Hindlimb muscle (tissue), 1 donor: ENCODE measurements at places on chromosomes 7 and 10. TPM values are rescaled to one million over a fixed set of nuclear protein-coding genes. Genes with fewer than 3 reads are reported as not detected.
A peak's percentile ranks its signal among the peaks of the same experiment; 100 is the strongest.

DNA sequence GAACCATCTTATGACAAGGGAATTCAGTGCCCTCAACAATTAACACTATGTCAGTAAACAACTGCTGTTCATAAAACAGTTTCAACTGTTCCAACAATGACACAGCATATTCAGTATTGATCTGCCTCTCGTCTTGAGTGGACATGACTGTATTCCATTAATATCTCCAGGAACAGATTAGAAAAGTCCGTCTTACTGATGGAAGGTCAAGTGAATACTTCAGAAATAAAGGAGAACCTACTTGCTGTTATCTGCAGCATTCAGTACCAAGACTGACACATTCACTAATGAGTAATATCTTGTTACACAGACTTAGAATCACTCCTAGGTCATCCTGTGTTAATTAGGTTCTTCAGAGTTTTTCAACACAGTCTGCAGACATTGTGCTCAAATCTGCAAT lies 12.1 kb downstream of the KBTBD2 start:
- no peak for DNase-seq

SPACDR gene
- 2.1 TPM for polyA plus RNA-seq

DNA sequence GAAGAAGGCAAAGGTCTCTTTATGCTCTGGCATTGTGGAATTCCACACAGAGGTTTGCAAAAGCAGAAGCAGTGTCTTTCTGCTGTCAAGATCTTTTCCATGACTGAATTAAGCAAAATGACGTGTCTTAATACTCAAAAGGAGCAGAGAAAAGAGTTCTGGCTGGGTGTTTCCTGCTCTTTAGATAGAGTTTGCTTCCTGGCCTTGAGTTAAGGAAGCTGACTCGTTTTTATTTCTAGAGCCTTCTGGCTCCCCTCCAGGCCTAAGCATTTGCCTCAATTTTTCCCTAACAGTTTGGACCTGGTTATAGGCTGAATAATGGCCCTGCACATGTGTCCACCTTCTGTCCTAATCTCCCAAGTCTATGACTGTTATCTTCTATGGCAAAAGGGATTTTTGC lies 21.6 kb downstream of the TAS2R41 start:
- DNase-seq, result peak; percentile 67

CARD11 gene
- 0.48 TPM for polyA plus RNA-seq

DNA sequence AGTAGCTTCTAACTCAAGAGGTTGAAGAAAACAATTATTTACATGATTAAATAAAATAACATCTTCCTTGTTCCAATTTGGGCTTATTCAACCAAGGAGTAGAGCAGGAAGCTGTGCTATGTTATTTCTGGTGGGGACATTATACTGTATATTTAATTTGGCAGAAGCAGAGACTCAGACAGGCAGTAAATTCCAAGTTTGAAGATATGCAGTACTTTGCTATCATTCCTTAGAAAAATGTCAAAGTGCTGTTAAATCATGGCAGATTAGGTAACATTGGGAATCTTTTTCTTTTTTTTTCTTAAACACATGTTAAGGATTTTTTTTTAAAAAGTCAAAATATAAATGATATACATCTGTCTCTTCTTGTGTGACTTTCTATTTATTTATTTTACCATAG lies 190.1 kb downstream of the SUGCT start:
- DNase-seq, result no peak

DNA sequence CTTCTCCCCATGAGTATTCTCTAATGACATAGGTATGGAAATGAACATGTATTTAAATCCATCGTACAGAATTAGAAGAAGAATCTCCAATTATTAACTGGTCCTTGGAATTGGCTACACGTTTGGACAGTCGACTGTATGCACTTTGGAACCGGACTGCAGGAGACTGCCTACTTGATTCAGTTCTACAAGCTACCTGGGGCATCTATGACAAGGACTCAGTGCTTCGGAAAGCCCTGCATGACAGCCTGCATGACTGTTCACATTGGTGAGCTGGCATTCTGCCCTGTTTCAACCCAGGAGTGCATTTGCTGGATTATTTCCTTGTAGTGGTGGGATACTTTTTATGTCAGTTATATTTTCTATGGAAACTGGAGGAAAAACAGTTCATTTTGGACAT lies 32.2 kb downstream of the ZRANB1 start:
- DNase-seq, result no peak

ERCC6 gene
- 10.5 TPM for polyA plus RNA-seq

HOXA13 gene
- not detected for polyA plus RNA-seq

GRCh38 chr10:43852149-43852548 lies 203.5 kb upstream of the ZNF32 start:
- DNase-seq, result no peak

GRCh38 chr10:130372866-130373265 lies 236.7 kb downstream of the GLRX3 start:
- no peak for DNase-seq

STOX1 gene
- polyA plus RNA-seq, result 2.3 TPM

SMO gene
- 39.7 TPM for polyA plus RNA-seq

- no peak for DNase-seq
These were observed 365.9 kb downstream of the REEP3 start for GRCh38 chr10:63887023-63887589.

HMX2 gene
- not detected for polyA plus RNA-seq

DNA sequence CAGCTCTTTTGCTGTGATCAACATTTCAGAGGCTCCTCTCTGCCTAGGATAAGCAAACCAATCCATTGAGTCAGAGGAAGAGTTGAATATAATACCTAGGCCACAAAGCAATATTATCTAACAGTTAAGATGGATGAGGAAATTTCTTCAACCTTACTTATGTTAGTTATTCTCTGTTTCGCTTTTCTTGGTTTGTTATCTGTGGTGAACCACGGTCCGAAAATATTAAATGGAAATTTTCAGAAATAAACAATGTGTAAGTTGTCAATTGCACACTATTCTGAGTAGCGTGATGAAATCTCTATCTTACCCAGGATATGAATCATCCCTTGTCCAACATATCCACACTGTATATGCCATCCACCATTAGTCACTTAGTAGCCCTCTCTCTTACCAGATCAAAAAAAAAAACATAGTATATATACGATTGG lies 1.5 kb upstream of the HTR7 start:
- no peak for DNase-seq

PLAU gene
- 32.5 TPM for polyA plus RNA-seq

GRCh38 chr7:106660862-106661720 lies at the start of gene CCDC71L:
Gene CCDC71L, minus strand, starts transcription at chr7:106661158. Its CDS starts 262 bp downstream, at chr7:106660896.
- DNase-seq, result peak; percentile 85

GRCh38 chr7:154871928-154872750 lies 130.8 kb downstream of the PAXIP1 start:
- no peak for DNase-seq

DNA sequence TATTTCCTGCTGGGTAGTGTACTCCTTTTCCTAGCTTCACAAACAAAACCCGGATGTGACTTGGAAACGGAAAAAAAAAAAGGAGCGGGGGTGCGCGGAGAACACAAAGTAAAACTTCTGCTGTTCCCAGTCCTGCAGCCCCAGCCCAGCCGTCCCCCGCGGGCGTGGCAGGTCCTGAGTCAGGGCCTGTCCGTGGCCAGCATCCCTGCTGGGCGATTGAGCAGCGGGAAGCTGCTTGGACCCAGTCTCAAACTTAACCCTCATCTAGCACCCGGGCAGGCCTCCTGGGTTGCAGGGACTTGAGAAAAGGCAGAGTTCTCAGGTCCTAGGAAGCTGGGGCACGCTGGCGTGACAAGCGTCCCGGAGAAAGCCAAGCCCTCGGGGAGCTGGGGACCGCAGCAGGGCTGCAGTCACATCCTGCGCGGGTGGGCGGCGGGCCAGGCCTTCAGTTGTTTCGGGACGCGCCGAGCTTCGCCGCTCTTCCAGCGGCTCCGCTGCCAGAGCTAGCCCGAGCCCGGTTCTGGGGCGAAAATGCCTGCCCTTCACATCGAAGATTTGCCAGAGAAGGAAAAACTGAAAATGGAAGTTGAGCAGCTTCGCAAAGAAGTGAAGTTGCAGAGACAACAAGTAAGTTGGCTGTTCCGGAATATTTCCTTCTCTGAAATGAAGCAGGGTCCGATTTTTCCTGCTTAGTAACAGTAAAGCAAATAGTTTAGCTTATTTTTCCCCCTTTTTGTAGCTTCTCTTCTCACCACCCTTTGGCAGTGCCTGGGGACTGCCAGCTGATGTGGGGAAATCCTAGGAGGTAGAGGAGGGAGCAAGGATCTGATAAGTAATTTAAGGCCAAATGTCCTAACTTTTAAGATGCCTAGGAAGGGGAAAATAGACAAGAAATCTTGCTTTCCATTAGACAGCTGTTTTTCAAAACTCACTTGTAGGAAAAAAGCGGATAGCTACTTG lies at the start of gene GNG11:
Gene GNG11, plus strand, starts transcription at position 129 of the 960 bp plus-strand sequence. Its CDS starts 403 bp downstream, at position 532.
- DNase-seq, result peak; percentile 86

NDUFB8 gene
- 118 TPM for polyA plus RNA-seq

FAM237B gene
- not detected for polyA plus RNA-seq

GRCh38 chr10:80410578-80411145 lies 2.3 kb downstream of the PRXL2A start:
- DNase-seq, result no peak

LRRTM3 gene
- 2.0 TPM for polyA plus RNA-seq

- no peak for DNase-seq
These were observed 9.2 kb downstream of the GJD4 start for GRCh38 chr10:35614312-35614711.

- no peak for DNase-seq
These were observed 4.6 kb downstream of the FOXL3 start for GRCh38 chr7:294440-295154.

DNA sequence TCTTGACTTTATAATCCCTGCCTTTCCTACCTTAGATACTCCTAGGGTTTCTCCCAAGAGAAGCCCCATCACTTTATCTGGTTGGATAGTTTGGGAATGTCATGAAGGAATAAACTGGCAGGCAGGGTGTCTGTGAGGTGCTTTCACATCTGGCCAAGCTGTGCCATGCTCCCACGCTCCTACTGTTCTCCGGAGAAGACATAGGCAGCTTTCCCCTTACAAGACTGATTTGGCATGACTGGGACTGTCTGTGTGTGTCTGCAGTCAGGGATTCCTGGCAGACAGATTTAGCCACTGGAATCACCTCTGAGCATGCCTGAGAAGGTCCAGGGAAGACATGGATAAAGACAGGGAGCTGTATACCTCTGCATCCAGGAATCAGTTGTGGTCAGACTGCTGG lies 45.3 kb downstream of the HK1 start:
- DNase-seq, result no peak

DNA sequence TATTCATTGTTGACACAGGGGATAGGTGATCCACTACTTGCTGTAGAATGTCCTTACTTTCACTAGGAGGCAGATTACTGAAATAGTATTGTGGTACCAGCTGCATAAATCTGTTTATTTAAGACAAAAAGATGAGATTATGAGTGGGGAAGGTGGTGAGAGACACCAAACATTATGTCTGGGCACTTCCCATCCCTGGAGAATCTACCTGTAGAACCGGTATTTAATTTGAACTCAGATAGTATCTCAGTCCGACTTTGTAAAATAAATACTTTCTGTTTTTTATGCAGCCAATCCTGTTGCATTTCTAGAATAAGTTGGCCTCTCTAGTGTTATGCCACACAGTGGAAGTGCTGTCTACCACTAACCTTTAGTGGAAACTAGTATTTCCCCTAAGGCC lies 13.4 kb downstream of the BCCIP start:
- DNase-seq, result no peak

FAM25G gene
- not detected for polyA plus RNA-seq

DNA sequence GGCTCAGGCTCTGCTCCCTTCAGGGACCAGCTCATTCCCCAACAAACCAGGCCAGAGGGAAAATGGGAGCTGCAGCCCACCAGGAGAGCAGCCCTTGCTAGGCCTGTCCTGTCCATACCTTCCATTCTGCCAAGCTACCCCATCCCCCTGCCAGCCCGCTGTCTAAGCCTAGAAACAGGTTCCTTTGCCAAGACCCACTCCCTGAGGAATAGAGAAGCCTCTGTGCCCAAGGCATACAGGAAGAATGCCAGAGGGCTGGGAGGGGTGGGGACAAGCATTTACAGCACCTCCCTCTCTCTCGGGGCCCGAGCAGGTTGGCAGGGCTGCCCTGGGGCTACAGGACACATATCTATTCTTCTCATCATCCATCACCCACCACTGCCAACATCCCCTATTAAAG lies 178.3 kb downstream of the GRID1 start:
- no peak for DNase-seq

- no peak for DNase-seq
These were observed 45.4 kb upstream of the STOX1 start for GRCh38 chr10:68781613-68782574.

- DNase-seq, result no peak
These were observed 353.6 kb downstream of the CRPPA start for GRCh38 chr7:16067711-16068110.
